Kidney epithelial cell (primary cell): ENCODE measurements at places on chromosomes 1 and 21.
A peak's percentile ranks its signal among the peaks of the same experiment; 100 is the strongest.

- DNase-seq: no peak
Measured at GRCh38 chr1:58874757-58875755, 91.2 kb upstream of the JUN start.

DNA sequence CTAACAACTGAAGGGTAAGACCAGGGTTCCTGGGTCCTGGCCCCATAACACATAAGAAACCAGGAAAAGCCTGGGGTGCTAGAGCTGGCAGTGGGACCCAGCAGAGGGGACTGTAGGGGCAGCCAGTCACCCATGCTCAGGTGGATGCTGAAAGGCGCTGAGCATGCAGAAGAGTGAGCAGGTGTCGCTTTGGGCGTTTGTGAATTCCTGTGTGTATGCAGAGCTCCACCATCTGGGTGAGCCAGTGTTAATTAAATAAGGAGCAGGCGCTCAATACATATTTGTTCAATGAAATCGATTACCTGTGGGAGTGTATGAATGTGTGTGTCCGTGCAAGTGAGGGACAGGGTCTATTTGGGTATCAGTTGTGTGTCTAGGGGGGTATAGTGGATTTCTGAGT is 499 bp downstream of the C1QA start:
- DNase-seq: no peak

- DNase-seq: no peak
Measured at GRCh38 chr1:200006711-200007110, 20.8 kb upstream of the NR5A2 start.

GRCh38 chr1:238558156-238558555 is 667.4 kb upstream of the ZP4 start:
- DNase-seq: peak; percentile 73

GRCh38 chr1:202343652-202344349 is 2.1 kb upstream of the UBE2T start:
- DNase-seq: no peak

DNA sequence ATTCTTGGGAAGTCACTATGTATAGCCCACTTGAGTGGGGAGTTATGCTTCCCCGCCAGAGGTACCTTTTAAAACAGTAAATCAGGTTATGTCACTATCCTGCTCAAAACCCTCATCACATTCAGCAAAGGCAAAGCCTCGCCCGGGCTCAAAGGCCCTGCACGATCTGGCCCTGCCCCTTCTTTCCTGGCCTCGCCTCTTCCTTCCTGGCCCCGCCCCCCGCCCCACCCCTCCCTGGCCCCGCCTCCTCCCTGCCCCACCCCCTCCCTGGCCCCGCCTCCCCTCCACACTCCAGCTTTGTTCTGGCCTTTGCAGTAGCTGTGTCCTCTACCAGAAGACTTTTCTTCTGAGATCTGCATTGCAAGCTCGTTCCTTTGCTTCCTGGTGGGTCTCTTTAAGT is 6.6 kb downstream of the LDLRAD2 start:
- no peak for DNase-seq

GRCh38 chr1:54052431-54052933 is 522 bp downstream of the TMEM59 start:
- DNase-seq: peak; percentile 18

GRCh38 chr1:217164403-217164802 is 441.2 kb upstream of the ESRRG start:
- no peak for DNase-seq

DNA sequence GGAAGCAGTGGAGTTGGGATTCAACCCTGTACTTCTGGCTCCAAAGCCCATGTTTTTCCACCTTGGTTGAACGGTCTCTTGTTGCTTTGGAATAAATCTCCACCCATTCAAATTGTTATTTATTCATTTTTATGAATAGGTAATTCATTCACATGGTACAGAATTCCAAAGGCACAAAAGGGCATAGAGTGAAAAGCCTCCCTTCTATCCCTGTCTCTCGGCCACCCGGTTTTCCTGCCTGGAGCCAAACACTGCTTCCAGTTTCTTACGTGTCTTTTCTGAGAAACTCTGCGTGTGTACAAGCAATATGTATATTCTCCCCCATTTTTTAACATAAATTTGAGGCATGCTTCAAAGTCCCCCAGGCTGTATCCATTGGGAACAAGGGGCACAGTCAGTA is 3.9 kb downstream of the EXTL1 start:
- no peak for DNase-seq

GRCh38 chr1:48035371-48036141 is 38.4 kb upstream of the TRABD2B start:
- DNase-seq: no peak

DNA sequence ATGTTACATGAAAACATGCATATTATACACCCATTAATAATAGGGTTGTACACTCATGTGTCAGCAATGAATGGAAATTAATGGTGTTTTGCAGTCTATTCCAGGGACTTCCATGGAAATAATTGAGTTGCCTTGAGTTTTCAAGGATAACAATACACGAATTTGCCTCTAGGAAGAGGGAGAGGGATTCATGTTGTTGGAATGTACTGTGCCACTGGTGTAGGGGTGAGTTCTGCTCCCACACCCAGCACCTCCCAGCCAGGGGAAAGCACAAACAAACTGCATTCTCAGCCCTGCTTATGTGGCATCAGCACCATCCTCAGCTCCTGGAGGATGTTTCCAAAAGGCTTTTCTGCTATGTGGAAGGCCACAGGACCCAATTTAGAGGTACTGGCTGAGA is 57.8 kb downstream of the BCAR3 start:
- DNase-seq: peak; percentile 44

DNA sequence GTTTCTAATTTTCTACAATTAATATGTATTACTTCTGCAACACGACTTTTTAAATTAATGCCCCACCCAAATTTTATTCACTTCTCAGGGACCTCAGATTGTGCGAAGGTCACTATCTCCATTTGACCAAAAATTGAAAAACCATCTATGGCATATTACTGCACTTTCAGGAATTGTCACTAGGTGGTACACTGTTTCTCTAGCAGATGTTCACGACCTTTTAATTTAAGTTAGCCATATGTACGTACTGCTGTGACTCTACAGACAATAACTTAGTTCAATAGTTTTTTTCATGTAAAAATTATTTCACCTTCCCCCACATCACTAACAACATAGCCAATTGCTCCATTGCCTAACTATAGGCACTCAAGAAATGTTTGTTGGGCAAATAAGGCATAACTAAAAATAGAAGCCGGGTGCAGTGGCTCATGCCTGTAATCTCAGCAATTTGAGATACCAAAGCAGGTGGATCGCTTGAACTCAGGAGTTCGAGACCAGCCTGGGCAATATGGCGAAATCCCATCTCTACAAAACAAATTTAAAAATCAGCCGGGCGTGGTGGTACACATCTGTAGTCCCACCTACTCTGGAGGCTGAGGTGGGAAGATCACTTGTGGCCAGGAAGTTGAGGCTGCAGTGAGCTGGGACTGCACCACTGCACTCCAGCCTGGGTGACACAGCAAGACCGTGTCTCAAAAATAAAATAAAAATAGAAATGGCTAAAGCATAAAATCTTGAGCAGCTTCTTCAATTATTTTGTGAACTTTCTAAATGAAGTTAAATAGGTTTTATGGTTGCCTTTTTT is 75.7 kb upstream of the PKN2 start:
- DNase-seq: no peak

- DNase-seq: no peak
Measured at GRCh38 chr1:66261364-66261763, 272.6 kb upstream of the SGIP1 start.

- no peak for DNase-seq
Measured at GRCh38 chr1:5947978-5948680, 44.1 kb downstream of the NPHP4 start.

- no peak for DNase-seq
Measured at GRCh38 chr21:44992608-44993031, 52.8 kb downstream of the SLX9 start.

- no peak for DNase-seq
Measured at GRCh38 chr1:61341426-61341825, 259.1 kb downstream of the NFIA start.

GRCh38 chr1:197776351-197777105 is 1.2 kb upstream of the DENND1B start:
- no peak for DNase-seq

DNA sequence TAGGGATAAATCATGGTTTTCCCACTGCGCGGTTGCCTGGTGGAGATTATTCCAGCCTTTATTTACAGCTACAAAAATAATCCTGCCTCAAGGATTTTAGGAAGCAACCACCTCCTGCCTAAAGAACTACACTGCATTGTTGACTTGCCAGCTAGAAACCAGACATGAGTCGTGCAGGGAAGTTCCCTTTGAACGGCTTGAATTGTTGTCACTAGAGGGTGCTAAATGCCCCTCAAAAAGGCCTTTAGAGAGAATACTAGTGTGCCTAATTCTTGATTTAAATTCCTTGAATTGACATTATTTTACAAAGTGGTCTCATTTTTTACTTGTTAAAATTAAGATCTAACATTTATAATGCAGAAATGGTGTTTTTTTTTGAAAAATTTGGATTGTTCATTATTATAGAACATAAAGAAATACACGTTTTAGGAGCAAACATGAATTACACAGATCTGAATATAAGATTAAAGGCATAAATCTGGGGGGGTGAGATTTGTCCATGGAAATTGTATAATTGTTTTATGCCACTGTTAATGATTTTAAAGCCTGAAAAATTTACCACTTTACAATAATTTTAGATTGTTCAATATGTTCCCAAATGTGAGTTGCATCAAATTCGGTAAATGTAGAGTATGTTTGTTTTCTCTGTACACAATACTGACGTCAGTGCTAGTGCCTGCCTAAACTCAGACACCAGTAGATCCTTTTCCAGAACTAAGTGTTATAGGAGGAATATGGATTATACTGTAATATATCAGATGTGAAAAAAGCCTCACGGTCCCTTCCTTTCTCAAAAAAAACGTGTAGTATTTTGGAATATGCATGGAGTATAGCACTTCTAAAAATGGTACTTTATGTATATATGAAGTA is 7.6 kb upstream of the ERG start:
- DNase-seq: no peak

- DNase-seq: no peak
Measured at GRCh38 chr1:156063997-156064285, 3.0 kb downstream of the RAB25 start.

- DNase-seq: no peak
Measured at GRCh38 chr21:46048926-46049889, 48.7 kb upstream of the COL6A2 start.

- no peak for DNase-seq
Measured at GRCh38 chr1:73772941-73773340, 425.0 kb downstream of the LRRIQ3 start.

DNA sequence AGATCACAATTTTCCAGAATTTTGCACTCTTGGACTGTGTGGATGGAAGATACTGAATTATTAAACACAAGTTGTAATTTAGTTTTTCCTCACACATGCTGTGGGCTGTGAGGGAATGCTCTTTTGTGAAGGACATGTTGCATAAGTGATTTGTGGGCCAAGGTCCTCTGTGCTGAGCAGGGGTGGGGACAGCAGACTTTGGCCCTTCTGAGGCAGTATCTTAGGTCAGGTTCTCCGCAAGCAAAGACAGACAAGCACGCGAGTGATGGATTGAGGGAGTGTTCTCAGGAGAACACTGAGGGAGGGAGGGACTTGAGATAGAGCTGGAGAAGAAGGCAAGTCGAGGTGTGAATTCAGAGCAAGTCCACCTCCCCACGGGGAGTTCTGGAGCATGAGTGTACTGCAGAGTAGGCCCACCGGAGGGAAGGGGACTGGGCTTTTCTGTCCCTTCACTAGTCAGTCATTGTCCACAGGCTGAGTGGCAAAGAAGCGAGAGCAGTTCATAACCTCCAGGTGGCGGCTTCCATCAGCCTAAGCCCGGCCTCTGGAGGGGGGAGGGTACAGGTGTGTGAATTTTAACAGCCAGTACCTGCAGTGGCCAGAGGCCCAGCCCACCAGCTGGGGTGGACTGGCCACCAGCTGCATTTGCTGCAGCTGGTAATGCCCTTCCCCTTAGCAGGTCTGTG is 19.1 kb upstream of the CD101 start:
- DNase-seq: no peak

DNA sequence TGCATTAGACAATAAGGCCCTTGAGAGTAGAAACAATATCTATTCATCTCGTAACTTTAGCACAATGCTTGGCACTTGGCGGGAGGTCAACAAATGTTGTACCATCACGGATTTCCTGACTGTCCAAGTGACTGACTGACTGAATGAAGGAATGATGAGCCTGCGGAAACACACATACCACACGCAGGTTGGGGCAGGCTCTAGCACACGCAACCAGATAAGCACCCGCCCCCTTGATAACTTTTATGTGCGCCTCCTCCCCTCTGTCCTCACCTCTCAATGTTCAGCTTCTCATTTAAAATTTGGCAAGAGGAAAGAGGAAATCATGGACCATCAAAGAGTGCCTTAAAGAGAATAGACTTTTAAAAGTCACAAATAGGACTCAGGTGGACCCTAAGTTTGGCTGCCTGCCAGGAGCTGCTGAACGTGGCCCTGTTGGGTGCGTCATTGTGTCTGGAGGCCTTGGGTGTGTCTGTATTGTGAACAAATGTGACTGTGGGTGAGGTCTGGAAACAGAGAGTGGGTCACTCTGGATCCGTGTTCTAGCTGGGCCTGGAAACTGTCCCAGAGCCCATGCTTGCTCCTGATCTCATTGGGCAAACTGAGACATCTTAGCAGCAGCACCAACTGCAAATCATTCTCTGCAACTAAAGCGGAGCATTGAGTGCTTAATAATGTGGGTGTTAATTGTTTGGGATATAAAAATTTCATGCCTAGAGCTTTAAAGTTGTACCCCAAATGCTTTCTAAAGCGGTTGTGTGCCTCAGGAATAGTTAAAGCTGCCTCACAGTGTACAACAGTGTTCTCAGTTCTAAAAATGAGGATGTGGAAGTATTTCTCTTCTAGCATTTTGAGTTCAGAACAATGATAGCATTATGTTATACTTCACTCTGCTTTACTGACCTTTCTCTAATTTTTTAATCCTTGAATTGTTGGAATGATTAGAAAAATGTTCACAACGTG is 47.6 kb upstream of the ABCG1 start:
- DNase-seq: no peak

DNA sequence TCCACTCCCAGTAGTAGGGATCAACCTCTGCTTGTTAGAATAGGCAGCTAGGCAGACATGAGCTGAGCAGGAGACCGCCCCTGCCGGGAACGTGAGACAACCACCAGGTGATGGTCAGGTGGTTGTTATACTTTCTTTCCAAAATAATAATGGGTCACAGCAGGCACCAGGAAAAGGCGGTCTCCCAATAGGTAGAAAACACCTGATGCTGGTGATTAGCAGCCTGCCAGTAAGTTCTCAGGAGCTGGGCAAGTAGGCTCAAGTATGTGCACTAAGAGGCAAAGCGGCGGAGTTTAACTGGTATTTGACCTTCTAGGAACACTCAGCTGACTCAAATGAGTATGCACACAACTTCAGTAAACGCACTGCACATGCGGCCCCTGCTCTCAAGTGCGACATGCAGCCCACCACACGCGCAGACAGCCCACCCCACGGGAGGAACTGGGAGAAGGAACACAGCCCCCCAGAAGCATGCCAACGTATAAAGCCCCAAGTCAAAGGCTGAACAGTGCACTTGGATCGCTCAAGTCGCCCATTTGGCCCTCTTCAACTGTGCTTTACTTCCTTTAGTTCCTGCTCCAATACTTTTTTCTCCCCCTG is 80.0 kb downstream of the DESI2 start:
- DNase-seq: no peak

- DNase-seq: no peak
Measured at GRCh38 chr1:189673217-189673616, 804.4 kb downstream of the BRINP3 start.

- DNase-seq: no peak
Measured at GRCh38 chr1:109947582-109948284, 36.8 kb upstream of the AHCYL1 start.
